ENCODE measurements at places on chromosomes 1 and 21.

DNA sequence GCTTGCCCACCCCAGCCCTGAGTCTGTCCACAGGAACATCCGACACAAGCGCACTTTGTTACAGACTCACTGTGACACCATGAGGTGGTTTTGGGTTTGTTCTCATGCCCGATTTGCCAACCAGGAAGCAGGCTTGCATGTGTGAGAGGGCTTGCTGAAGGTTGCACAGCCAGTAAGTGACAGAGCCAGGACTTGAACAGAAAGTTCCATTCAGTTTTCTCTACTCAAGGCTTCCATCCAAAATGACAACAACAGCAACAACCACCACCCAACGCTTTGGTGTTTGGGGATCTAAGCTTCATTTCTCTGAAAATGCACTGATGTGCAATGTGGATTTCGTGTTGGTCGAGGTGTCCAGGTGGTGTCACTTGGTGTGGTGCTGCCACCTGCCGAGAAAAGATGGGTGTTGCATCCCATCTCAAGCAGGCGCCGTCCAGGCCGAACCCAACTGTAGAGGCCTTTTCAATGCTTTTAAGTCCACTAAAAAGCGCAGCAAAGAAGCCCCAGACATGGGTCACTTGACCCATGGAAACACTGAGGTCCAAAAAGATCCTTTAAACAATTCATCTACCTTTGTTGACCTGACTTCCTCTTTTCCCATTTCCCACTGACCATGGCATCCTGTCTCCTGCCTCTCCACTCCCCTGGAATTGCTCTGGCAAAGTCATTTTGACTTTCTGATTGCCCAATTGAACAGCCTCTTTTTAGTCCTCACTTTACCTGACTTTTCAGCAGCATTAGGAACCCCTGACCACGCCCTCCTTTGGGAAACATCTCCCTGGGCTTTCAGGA is 12.2 kb downstream of the CITED4 start:
- peak; percentile 58 for DNase-seq

DNA sequence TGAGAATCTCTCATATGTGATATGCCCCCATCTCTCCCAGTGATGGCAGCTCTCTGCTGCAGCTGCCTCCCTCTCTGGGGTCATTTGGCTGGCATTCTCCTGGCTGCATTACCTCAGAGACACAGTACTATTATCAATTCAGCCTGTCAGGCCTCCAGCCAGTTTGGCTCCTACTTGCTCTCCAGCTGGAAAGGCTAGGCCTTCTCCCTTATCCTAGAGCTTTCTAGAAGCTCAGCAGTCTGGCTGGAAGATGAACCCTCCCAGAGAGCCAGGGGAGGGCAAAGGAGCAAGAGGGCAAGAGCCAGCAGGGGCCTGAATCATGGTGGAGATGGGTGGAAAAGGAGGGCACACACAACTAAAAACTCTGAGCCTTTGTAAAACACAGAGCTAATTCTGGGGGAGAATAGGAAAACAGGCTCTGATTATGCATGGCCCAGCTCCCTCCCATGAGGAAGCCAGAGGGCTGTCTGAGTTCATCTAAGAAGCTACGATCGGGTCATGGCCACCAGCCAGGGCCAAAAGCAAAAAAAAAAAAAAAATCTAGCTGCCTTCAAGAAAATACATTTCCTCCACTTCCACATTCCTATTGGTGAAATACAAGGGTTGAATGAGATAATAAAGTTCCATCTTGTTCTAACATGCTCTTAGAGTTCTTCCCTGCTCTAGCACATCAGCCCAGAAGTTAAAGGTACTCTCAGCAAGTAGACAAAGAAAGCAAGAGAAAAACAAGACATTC is 8.8 kb downstream of the LAMB3 start:
- DNase-seq, result peak; percentile 33

- DNase-seq, result no peak
Observed at GRCh38 chr1:23188434-23188884, 19.8 kb upstream of the LUZP1 start.

DNA sequence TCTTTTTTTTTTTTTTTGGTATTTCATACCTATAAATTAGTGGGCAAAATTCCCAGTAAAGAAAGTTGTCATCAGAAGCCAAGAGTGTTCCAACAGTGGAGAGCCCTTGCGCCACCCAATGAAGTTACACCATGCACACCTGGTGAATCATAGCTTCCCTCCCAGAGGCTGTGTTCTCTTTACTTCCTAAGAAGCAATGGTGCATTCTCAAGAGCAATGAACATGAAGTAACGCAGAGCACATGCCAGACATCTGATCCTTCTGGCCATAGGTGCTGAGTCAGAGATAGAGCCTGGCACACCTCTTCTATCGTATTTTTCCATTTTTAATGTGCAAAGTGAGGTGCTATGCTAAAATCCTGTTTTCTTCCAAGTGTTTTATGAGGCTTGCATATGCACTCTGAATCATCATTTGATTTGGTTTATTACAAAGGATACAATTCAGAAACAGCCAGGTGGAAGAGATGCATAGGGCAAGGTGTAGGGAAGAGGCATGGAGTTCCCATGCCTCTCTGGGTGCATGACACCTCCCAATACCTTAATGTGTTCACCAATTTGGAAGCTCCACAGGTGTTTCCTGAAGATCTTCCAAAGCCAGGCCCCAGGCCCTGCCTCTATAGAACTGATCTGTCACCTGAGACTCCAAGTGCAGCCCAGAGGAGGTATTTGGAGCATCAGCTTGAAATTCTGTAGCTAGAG is 408.0 kb downstream of the SIPA1L2 start:
- DNase-seq, result no peak

DNA sequence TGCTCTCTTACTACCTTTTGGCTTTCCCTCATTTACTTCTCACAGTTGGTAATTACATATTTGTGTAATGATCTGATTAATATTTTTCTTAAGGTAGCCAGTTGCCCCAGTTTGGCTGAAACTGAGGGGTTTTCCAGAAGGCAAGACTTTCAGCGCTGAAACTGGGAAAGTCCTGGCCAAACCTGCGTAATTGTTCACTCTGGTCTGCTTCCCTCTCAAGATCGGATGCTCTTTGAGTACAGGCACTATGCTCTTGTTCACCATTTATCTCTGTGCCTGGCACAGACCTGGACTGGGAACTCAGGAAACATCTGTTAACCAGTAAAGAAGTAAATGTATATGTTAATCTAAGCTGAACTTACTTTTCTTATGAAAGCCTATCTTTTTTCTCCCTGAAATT is 209.6 kb upstream of the HOOK1 start:
- DNase-seq, result no peak

DNA sequence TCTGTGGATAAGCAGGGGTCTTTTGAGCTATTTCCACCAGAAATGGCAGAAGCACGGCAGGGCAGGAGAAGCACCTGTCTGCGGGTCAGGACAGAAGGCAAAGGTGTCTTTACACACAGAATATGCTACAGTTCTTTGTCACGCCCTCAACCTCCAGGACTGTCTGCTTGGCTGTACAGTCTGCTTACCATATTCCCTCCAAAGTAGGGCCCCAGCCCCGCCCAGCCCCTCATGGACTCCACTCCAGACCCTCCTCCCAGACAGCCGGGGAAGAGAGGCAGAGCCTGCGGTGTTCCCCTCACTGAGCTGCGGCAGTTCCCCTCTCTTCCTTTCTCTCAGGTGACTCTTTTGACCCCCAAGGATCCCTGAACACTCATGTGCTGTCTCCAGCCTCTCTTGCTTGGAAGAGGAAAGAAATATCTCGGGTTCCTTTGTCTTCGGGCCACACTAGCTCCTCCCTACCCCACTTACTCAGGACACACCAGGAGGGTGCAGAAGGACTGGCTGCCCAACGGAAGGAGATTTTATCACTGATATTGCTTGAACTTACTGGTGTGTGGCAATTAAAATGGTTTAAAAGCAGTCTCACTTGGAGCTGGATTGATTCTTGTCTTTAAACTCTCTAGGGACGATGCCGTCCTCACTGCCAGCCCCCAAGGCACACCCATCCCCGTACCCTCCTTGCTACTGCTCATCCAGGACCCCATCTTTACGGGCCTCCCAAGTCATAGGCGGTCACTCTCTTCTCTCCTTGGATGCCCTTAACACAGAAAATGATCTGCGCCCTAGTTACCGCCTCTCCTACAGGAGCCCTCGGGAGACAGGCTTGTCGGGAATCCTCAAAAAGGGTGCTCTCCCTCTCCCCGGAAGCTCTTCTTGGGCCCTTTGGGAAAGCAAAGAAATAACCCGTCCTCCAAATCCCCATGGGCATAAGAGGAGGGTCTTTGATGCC is 169.7 kb downstream of the TOMM20 start:
- DNase-seq, result no peak

DNA sequence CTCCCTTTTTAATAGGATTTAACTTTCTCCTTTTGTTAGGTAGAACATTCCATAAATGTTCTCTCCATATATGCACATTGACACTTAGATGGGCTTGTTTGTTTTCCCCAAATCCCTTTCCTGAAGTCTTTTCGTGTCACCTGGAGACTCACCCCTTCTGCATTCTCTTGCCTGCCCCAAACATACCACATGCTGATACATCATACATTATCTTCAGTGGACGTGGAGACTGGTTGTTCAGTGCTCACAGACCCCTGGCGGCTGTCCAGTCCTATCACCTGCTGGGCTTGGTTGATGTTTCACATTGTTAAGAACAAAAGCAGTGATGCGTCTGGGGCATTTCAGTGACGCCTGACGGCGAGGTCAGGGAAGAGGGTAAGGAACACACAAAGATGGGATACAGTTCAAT is 22.2 kb downstream of the FMOD start:
- no peak for DNase-seq

GRCh38 chr1:197486946-197487345 is 218.9 kb downstream of the CRB1 start:
- no peak for DNase-seq

DNA sequence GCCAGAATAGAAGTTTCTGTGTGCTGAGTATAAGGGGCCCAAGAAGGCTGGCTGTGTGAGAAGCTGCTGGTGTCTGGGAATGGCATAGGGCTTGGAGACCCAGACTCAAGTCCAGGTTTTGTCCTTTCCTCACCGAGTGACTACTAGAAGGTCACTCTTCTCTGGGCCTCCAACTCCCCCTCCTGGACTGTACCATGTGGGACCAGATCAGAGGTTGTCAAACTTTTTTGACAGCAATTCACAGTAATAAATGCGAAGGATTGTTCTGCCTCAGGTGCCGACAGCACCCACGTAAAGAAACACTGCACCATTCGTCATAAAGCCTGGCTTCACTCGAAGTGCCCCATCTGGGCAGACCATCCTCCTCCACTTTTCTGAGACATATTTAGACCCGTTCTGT is 29.0 kb downstream of the PKP1 start:
- no peak for DNase-seq

DNA sequence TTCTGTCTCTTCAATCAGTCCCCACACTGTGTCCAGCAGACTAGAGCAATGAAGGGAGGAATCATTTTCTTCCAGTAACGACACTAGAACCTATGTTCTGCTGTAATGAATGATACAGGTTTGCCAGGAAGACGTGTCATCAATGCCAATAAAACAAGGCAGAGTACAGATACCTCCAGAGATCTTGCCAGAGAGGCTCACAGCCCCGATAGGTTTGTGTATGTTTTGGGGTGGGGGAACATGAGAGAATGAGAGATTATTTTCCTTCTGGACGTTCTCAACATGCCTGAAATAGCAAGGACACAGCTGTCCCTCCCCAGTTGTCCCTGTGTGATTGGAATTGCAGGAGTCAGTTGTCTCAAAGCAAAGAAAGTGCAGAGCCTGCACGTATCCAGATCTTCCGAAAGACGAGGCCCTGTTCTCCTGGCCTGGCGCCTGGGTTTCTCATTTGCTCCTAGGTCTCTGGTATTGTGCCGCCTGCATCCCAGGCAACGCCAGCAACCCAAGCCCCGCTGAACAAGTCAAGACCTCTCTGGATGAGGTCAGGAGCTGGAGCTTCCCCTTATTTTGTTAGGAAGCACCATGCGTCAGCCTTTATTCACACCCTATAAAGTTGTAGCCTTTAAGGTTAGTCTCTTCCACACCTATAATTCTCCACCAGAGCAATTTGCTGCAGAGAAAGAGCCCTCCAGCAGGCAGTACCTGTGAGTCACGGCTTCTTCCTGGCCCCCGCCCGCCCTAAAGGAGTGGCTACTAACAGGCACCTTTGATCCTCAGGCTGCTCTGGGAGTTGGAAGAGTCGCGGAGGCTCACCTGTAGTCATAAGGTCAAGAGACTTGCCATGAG is 130.5 kb downstream of the TOMM20 start:
- no peak for DNase-seq

GRCh38 chr1:156866249-156866909 is 5.7 kb downstream of the NTRK1 start:
- no peak for DNase-seq

DNA sequence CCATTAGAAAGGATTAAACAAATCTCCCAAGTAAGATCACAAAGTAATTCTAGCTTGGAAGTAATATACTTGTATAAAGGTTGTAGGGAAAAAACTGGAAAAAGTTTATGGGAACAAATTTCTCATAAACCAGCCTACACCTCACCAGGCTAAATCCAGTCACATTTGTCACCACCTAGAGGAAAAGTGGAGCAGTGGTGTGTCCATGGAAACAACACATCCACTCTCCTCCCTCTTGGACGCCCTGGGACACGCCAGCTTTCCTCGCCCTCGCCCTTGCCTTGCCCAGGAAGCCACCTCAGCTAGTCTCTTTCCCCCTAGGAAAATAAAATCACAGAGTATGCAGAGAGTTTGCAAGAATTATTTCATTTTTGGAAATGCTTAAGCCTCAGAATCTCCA is 2.2 kb downstream of the PALMD start:
- no peak for DNase-seq

GRCh38 chr1:205381305-205381704 is 24.6 kb upstream of the KLHDC8A start:
- DNase-seq, result no peak

GRCh38 chr1:67831850-67832513 is 1.3 kb downstream of the GNG12 start:
- peak; percentile 59 for DNase-seq

DNA sequence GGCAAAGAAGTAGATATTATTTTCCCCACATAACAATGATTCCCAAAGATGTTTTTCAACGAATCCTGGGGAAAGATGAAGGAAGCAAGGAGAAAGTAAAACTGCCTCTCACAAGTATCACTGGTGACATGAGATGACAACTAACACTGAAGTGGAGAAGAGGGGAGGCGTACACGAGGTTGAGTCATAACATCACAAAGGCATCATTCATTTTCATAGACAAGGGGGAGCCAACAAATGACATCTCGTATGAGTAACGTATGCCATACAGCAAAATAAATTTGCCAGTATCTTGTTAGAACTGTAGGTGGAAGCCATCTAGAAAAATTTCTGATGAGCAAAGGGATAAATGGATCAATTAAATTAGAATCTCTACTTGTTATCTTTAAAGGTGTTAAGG is 56.6 kb downstream of the ATP1B1 start:
- DNase-seq, result no peak

DNA sequence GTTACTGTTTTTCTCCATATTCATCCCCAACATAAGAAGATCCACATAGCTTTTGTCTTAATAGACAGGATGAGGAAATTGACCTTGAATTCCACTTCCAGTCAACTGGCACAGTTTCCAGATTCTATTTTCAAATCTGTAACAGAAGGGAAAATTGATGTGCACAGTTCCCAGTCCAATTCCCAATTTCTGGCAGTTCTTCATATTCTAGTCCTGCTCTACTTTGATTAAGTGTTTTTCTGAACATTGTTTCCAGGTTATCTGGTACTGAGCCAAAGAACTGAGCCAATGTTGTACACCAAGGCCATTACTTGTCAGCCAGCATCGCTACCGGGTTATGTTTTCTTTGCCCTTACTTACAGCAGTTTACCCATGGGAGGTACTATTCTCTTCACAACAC is 1755.4 kb downstream of the PLA2G4A start:
- DNase-seq, result no peak

All from fibroblast of skin of scalp (primary cell).